Foreskin keratinocyte (primary cell): ENCODE measurements at places on chromosomes 7 and 10. TPM values are rescaled to one million over a fixed set of nuclear protein-coding genes. Genes with fewer than 3 reads are reported as not detected.

DNA sequence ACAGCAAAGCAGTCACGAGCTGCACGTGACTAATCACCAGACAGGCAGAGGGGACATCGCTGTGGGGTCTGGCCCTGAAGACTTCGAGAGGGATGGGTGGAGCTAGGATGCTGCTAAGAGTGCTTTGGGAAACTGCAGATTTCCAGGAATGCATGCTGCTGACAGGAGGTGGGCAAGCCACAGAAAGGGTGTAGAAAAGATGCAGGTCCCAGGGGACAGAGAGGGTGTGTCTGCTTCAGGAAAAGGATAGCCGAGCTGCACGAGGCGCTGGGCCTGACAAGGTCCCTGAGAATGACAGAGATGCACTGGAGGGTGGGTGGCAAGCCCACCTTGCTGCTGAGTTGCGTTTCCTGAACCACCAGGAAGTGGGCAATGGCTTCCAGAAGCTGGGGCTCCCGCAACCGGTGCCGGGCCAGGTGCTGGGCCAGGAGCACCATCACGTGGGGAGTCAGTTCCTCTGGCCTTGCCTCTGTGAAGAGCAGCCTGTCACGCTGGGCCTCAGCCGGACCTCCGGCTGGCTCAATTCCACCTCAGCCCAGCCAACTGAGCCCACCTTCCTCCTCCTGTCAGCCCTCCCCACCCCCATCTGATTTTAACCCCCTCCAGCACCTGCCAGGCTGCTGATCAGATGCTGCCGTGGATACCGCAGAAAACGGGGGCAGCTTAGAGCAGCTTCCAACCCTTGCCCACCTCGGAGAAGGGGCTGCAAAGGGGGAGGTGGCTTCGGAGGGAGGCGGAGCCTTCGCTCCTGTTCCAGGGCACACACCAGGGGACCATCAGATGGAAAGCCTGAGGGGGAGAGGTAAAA lies 2.2 kb downstream of the FASTK start:
- DNase-seq = no peak

- DNase-seq = no peak
Measured at GRCh38 chr7:136993377-136993776, 124.9 kb downstream of the CHRM2 start.

GRCh38 chr7:44706788-44707557 lies 41.7 kb upstream of the ZMIZ2 start:
- no peak for DNase-seq

GRCh38 chr7:118918556-118918955 lies 694.1 kb downstream of the ANKRD7 start:
- no peak for DNase-seq

GRCh38 chr7:30728591-30729100 lies 23.3 kb upstream of the INMT start:
- DNase-seq = no peak

GRCh38 chr7:151239837-151240459 lies 7.7 kb downstream of the CHPF2 start:
- DNase-seq = no peak

DNA sequence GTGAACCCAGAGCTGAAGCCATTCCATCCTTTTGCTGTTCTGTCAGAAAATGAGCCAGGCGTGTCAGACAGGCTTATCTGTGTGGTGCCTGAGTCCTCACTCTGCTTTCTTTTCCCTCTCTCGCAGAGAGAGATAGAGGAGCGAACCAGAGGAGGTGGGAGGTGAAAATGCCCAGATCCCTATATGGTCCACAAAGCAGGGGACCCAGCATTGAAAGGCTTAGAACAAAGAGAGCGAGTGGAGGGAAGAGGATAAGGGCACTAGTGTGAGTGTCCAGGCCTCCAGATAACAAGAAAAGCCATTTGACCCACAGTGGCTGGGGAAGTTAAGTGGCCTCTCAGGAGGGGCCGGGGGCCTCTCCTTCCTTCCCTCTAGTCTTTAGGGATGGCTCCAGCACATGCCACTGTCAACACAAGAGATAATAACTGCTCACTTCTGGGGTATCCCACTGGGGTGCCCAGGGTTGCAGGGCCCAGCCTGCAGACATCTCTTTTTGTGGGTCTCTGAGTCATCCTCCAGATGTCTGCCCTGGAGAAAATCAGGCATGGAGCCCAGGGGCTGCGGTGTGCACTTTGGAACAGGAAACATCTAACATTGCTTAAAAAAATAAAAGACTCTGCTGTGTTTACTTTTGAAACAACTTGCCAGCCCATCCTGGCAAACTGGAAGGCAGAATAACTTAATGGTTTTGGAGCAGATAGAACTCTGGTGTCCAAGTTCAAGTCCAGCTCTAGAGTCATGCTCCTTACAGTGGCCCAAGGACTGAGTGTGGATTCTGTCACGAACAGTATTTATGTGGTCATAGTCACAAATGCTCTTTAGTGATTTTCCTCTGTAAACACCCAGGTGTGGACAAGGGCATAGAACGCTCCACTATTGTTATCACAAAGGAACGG lies 189.5 kb downstream of the CXCL12 start:
- DNase-seq = peak; percentile 32

GRCh38 chr7:100683659-100684533 lies 10.2 kb downstream of the GIGYF1 start:
- DNase-seq = no peak

DNA sequence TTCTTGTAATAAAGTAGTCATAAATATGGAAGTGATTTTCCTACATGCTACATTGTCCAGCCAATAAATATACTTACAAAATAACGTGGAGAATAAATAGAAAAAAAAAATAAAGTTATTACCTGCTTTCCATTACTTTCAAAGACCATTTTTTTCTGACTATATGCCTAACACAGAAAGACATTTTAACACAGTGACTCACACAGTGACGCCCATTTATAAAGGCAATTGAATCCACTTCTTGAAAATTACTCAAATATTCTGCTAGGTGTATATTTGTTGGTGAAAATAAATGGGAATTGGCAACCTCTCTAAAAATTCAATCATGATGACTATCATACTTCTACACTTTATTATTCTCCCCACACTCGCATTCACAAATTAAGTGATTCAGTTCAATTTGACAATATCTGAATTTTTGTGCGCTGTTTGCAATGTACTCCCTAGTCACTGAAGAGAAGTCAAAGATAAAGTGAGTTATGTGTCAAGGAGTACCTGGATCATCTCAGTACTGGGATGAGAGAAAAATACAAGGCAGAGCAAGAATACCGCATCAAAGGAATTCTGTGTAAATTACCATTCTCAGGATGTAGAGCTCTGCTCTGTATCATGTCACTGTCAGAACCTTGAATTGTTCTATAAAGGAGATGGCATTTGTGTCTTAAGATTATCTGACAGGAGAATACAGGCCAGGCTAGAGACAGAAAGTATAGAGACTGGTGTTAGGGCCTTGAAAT lies 642.7 kb downstream of the IPMK start:
- DNase-seq = peak; percentile 25

GRCh38 chr10:118042336-118042735 lies 4.4 kb downstream of the RAB11FIP2 start:
- DNase-seq = no peak

GRCh38 chr7:1361016-1361755 lies 98.1 kb downstream of the MICALL2 start:
- DNase-seq = no peak

DNA sequence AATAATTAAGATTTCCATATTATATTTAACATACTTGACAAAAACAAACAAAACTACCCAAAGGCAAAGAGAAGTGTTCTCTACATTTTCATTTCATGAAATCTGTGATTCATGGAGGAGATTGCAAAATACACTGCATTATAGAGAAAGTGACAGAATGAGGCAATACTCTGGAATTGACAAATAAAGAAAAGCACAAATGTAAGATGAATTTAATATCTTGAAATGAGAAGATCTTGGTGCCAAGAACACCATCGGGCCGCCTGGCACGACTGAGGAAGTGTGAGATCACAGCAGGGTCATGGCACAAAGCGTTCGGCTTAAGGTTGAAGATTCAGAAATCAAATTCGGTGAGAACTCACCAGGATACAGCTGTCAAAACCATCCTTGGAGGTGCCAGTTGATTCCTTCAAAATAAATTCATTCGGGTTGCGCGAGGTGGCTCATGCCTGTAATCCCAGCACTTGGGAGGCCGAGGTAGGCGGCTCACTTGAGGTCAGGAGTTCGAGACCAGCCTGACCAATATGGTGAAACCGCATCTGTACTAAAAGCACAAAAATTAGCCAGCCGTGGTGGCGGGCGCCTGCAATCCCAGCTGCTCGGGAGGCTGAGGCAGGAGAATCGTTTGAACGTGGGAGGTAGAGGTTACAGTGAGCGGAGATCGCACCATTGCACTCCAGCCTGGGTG lies 174.0 kb upstream of the PFKP start:
- no peak for DNase-seq

DNA sequence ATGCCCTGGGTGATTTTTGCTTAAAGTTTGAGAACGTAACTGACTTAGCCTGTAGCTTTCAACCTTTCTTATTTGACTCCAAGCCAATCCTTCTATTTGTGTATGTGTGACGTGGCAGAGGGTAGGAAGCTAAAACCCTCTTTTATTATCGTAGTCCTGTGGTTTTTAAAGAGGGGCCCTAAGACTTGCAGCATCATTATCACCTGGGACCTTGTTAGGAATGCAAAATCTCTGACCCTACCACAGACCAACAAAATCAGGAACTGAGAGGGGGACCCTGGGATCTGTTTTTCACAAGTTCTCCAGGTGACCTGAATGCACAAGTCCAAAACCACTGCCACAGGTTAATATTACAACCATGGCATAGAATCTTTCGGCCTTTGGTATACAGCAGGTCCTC lies 80.1 kb downstream of the OSBPL3 start:
- DNase-seq = no peak

- peak; percentile 77 for DNase-seq
Measured at GRCh38 chr10:124740369-124741280, 3.6 kb downstream of the FAM53B start.

DNA sequence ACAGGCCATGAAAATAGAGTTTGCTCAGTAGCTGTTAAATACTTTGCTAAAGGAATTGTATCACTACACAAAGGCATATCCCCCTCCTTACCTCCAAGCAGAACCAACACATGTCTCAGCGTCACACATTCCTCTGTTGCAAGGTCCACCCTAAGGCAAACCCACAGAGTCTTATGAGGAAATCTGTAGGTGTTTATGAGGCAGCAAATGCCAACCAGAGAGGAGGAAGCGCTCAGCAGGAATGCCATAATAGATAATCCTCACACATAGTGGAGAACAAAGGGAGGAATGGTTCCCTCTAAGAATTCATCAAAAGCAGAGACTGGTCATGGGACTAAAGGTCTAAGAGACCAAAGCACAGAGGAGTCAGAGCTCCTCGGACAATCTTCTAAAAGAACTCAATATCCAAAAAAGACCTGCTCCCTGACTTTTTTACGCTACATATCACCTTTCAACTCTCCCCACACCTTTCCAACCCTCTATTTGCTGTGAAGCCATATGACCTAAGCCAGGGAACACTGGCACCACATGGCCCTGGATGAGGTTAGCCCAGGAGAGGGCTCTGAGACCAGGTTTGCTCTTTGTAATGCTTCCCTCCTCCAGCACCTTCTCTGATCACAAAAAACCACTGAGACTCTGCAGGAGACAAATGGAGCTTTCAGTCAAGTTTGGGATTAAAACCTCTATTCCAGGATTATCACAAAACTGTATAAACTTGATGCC lies 7.3 kb downstream of the SLC25A13 start:
- DNase-seq = peak; percentile 91

GRCh38 chr7:81013083-81013817 lies 94.4 kb upstream of the SEMA3C start:
- peak; percentile 88 for DNase-seq

- no peak for DNase-seq
Measured at GRCh38 chr10:100522107-100522801, 2.6 kb upstream of the SEC31B start.

DNA sequence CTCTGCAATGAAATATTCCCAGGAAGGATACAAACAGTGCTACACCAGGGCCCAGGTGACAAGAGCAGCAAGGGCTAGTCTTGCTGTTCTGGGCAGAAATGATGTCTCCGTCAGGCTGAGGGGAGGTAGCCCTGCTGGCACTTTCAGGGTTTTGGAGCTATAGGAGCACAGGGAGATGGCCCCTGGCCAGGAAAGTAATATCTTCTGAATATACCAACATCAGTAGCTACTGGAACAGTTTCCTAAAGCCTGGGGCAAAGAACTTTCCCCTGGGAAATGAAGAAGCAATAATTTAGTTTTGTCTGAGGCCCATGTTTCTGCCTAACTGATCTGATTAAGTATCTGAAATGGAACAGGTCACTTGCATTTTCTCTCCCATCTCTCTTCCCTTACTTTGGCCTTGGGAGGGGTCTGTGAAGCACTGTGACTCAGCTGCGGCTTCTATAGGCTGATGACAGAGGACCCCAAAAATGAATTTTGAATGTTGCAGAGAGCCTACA lies 489.1 kb upstream of the PODXL start:
- DNase-seq = no peak

GRCh38 chr10:79207726-79208125 lies 139.0 kb downstream of the ZMIZ1 start:
- no peak for DNase-seq

- no peak for DNase-seq
Measured at GRCh38 chr7:12328888-12329770, 74.5 kb downstream of the VWDE start.

DNA sequence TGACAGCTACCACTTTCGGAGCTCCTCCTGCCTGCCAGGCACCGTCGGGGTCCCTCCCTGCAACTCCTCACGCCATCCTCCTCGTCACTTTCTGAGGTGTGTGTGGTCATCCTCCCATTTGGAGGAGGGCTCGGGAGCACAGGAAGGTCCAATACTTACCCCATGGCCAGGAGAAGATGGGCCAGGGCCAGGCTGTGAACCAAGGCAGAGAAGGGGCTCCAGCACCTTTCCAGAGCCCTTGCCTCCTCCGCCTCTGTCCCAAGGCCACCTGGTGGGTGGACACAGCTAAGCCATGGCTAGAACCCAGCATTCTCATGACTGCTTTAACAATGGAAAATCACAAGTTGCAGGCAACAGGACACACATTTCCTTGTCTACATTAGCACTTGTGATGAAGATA lies 215.5 kb downstream of the TCERG1L start:
- DNase-seq = no peak

GRCh38 chr7:36795451-36796021 lies 71.2 kb upstream of the AOAH start:
- DNase-seq = peak; percentile 86

GRCh38 chr10:104492329-104492940 lies 138.8 kb downstream of the CFAP58 start:
- peak; percentile 36 for DNase-seq

- DNase-seq = peak; percentile 70
Measured at GRCh38 chr10:31318854-31319601, at the start of gene ZEB1. TSS of gene ZEB1 (plus strand) at chr10:31319216. CDS start at chr10:31319235, 19 bp downstream.

GRCh38 chr10:88879534-88880281 lies at the start of gene STAMBPL1:
TSS of gene STAMBPL1 (plus strand) at chr10:88880245. CDS start at chr10:88901709, 21,464 bp downstream.
- DNase-seq = no peak

- no peak for DNase-seq
Measured at GRCh38 chr10:111129363-111129762, 52.5 kb downstream of the ADRA2A start.

Gene MXI1
- 6.8 and 8.4 TPM in 2 replicates for total RNA-seq

Gene DIP2C
- total RNA-seq = 4.7 and 5.0 TPM in 2 replicates

Gene LIPK
- total RNA-seq = not detected in 2 replicates

Gene TAS2R3
- total RNA-seq = 0.25 and 0.44 TPM in 2 replicates

Gene OTUD1
- total RNA-seq = 5.5 and 7.6 TPM in 2 replicates

Gene PLXNA4
- not detected in 2 replicates for total RNA-seq

Gene C7orf33
- not detected in 2 replicates for total RNA-seq

Gene SPDYE16
- not detected in 2 replicates for total RNA-seq

Gene TRDMT1
- total RNA-seq = 5.3 and 5.7 TPM in 2 replicates

Gene IGFBP3
- 0.58 and 0.63 TPM in 2 replicates for total RNA-seq

Gene MYL7
- total RNA-seq = not detected in 2 replicates

Gene PALD1
- total RNA-seq = 0.04 and 0.07 TPM in 2 replicates
